ENCODE measurements at places on chromosomes 7 and 10.

DNA sequence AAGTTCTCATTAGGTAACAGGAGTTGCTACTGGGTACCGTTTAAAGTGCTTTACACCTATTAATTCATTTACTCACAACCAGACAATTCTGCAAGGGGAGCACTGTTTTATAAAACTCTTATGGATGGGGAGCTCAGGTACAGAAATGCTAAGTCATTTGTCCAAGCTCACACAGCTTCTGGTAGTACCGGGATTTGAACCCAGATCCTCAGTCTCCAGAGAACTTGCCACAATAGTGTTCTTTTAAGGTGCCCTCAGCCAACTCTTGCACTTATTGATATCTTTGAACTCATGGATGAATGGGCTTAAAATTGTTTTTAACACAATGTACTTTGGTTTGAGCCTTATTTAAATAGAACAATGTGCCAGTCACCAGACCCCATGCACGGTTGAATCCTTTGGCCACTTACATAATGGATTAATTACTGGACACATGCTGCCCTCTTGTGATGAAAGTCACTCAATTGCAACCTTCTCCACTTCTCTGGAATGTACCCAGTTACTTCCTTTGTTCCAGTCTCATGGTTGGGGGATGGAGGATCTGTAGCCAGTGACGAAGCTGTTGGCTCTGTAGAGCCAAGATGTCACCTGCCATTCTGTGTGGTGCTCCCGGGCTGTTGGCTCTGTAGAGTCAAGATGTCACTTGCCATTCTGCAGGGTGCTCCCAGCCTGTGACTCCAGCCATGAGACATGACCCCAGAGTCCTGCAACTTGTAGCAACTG lies 65.6 kb downstream of the NOD1 start:
- no peak for DNase-seq

- no peak for DNase-seq
Measured at GRCh38 chr7:96441436-96442084, 119.7 kb upstream of the SLC25A13 start.

DNA sequence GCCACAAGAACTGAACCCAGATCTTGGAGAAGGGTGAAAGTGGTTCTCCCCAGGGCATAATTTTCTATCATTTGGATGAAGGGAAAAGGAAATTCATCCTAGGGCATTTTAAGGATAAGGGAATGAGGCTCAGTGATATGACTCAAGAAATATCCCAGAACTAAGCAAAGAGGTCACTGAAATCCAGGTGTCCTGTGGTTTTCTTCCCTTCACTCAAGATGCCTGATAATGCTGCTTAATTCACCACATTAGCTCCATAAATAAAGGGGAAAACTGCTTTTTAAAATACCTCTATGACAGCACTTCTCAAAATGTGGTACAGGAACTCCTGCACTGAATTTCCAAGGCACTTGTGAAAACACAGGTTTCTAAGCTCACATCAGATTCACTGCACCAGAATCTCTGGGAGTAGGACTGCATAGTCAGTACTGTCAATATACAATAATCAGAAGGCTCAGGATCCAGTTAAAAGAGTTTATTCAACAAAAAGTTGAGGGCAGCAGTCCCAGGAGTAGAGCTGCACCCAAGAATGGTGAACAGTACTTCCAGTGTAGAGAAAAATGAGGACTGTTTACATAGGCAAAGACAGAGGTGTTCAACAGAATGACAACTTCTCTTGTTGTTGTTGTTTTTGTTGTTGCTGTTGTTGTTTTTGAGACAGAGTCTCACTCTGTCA lies 2.9 kb downstream of the IFIT3 start:
- DNase-seq: no peak

DNA sequence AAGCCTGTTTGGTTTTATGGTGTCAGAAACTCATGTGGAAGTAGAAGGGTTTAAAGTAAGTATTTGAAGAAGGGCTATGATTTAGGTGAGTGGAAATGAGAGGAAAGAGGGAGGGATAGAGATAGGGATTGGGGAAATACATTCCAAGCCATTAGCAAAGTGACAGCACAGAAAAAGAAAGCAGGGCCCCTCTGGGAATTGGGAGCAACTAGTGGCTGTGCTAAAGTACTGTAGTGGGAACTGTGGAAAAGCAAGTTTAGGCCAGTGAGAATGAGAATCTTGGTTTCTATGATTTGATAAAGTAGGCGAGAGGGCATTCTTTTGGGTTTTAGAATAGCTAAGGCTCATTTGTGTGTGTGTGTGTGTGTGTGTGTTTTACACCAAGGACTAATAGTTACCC lies 5.0 kb downstream of the PRKG1 start:
- no peak for DNase-seq

- no peak for DNase-seq
Measured at GRCh38 chr7:104444017-104444416, 115.6 kb downstream of the LHFPL3 start.

- DNase-seq: no peak
Measured at GRCh38 chr7:117737926-117738325, 135.3 kb downstream of the CTTNBP2 start.

- peak; percentile 69 for DNase-seq
Measured at GRCh38 chr10:14385596-14386593, 55.2 kb upstream of the FRMD4A start.

DNA sequence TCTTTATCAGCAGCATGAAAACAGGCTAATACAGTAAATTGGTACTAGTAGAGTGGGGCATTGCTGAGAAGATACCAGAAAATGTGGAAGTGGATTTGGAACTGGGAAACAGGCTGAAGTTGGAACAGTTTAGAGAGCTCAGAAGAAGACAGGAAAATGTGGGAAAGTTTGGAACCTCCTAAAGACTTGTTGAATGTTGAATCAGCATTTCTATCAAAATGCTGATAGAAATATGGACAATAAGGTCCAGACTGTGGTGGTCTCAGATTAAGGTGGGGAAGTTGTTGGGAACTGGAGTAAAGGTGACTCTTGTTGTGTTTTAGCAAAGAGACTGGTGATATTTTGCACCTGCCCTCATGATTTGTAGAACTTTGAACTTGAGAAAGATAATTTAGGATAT lies 231.2 kb upstream of the KCND2 start:
- no peak for DNase-seq

GRCh38 chr7:50406935-50407334 lies 43.2 kb downstream of the FIGNL1 start:
- no peak for DNase-seq

DNA sequence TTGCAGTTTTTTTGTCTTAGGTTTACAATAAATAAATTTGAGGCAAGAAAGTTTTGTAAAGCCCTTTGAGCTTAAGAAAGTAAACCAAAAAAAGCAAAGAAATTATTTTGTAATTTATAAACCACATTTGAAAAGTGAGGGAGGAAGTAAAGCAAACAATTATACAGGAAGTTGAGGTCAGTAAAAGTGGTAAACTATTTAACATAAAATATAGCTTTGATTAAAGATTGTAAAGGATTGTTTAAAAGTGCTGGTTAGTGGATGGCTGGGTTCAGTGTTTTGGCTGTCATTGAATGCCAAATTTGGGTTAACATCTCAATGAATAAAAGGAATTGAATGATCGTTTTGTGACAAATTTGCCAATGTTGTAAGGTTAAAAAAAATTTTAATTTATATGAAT lies 9.9 kb downstream of the SOSTDC1 start:
- DNase-seq: no peak

GRCh38 chr10:124493214-124493882 lies 31.7 kb downstream of the LHPP start:
- no peak for DNase-seq

DNA sequence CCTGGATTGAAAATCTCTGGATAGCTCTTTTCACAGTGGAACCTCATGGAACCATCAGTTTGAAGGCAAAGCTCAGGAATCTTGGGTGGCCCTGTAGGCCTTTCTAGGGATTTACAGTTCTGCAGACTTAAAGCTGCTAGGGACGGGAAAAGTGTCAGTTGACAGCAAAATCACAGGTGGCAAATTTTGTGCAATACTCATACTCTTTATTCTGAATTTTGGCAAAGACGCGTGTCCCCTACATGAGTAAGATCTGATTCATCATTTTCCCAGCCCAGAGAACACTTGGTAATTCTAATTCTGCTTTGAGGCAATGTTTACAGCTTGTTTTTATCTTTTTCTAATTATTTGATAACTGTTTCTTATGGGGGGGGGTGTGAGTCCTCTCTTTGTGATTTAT lies 3.6 kb downstream of the LRRC17 start:
- DNase-seq: no peak

GRCh38 chr7:131157530-131158243 lies 170.0 kb upstream of the MKLN1 start:
- no peak for DNase-seq

- DNase-seq: no peak
Measured at GRCh38 chr10:127980898-127981297, 74.0 kb downstream of the PTPRE start.

DNA sequence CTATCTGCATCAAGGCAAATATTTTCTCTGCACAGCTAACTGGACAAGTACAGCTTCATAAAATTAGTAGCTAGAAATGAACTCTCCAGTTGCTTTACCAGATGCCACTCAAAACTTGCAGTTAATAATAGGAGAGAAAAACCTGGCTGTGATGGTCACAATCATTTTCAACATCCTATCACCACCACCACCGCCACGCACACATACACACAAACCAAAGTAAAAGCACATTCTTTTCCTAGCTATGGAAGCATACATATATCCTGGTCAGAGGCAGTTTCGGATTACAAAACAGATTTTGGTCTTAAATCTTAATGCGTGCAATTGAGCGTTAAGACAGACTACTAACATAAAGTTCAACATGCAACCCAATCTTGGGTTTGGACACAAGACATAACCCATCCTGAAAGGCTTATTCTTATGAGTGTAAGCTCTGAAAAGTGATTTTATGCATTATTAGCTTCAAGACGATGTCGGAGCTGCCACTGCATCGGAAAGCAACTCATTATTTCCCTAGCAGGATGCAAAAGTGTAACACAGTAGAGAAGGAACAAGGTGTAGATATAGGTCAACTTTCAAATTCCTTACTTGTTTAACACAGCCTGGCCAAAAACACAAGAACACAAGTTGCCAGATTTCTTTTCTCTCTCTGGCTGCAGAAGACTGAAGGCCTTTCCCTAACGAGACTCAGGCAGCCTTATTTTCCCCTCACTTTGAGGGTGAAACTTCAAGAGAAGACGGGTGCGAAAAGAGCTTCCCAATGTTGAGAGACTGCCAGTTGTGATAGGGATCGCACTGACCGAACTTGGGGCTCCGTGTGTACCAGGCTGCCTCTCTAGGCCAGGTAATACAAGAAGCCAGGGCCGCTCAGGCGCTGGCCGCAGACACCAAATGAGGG lies 1.2 kb downstream of the CACUL1 start:
- no peak for DNase-seq

DNA sequence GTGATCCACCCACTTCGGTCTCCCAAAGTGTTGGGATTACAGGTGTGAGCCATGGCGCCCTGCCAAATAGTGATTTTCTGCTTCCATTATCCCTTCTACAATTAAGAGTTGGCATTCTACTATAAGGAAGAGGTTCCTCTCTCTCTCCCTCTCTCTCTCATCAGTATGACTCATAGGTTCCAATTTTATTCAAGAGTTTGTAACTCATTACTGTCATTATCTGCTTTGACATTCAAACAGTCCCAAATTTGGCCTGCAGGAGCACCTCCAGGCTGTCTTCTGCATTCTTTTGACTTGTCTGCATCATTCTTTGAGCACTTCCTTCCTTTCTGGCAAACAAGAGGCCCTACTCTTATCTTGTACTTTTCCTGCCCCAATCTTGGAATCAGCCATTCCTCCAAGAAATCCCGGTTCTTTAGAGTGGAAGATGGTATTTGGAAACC lies 33.2 kb upstream of the CALU start:
- DNase-seq: no peak

DNA sequence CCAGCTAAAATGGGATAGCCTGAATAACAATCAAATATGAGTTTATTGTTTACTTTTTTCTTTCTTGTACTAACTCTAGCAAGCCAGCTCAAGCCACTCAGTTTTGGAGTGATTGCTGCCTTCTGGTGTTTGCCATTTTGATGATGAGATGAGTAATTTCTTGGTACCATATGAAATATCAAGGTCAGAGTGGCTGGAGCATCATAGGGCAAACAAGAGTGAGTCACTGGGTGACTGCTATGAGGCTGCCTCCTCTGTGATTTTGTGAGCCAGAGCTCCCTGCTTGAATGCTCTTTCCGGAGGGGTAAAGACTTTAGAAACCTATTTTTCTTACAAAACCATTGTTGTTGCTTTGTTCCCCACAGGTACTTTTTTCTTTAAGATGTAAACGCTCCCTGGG lies 295.6 kb downstream of the PRKG1 start:
- no peak for DNase-seq

- peak; percentile 88 for DNase-seq
Measured at GRCh38 chr10:6052247-6053221, 9.6 kb downstream of the IL2RA start.

DNA sequence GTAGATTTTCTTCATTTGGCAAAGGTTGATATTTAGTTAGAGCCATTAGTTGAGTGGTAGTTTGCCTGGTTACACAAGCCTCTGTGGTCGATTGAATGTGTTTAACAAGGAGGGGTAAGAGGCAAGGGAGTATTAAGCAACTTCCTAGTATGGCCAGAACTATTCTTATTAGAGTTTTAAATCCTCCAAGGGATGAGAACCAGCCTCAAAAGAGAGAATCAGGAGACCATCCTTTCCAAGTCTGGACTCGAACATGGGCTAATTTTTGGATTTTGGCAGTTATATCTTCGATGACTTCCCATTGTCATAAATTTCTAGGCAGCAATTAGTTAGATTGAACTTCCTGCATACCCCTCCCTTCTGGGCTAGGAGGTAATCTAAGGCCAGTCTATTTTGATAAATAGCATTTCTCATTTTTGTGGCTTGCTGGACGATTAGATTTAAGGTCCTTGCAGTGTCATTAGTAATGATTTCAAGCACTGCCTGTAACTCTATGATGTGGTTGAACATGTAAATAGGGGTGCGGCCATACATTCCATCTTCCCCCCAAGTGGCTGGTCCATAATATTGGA lies 219.5 kb upstream of the KCND2 start:
- DNase-seq: no peak

DNA sequence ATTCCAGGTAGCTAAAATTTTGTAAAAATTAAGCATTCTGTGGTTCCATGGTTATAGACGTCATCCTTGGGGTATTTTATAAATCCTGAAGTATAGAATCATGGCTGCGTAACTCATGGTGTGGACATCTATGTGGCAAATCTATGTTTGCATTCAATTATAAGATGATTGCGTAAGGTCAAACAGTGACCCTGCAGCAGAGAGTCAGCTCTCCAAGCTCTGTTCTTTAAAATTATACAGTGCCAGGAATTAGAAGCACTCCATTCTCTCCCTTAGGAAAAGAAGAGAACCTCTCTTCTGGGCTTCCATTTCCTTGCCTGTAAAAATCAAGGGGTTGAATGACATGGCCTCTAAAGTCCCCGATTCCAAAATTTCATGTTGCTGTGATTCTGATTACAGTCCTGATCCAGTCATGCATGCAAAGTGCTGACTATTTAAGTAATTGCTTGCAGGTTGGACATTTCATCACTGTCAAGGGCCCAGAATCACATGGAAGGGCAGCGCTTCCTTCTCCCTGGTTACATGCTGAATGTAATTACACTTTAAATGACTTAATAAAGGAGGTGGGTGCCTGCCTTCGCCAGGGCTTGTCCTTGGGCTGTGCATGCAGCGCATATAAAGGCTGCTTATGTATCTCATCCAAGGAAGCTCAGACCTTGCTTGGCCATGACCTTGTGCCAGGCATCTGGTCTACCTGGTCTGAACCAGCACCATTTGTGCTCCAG lies 550.7 kb downstream of the TYW1 start:
- no peak for DNase-seq

- DNase-seq: no peak
Measured at GRCh38 chr7:117386110-117386706, 41.1 kb downstream of the ASZ1 start.

All from activated CD8-positive, alpha-beta memory T cell treated with anti-CD3 and anti-CD28 coated beads, Interleukin-2, amount 50 U/mL, for 48 hours (primary cell).